ENCODE measurements at places on chromosomes 5 and 9.
A peak's percentile ranks its signal among the peaks of the same experiment; 100 is the strongest.

DNA sequence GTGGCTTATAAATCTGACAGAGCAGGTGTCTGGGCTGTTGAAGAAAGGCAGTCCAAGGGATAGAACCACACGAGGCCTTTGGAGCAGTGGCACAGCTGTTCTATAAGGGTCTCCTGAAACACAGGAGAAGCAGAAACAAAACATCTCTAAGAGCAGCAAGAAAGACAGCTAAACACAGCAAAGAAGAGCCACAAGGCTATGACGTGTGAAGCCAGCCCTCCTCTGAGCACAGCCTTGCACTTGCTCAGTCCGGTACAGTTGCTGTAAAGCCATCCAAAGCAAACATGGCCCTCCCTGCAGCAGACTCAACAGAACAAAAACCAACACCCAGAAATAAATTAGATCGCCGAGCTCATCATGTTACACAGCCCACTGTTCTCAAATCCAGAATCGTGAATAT lies 2.6 kb upstream of the GZMK start:
- DNase-seq, result no peak

DNA sequence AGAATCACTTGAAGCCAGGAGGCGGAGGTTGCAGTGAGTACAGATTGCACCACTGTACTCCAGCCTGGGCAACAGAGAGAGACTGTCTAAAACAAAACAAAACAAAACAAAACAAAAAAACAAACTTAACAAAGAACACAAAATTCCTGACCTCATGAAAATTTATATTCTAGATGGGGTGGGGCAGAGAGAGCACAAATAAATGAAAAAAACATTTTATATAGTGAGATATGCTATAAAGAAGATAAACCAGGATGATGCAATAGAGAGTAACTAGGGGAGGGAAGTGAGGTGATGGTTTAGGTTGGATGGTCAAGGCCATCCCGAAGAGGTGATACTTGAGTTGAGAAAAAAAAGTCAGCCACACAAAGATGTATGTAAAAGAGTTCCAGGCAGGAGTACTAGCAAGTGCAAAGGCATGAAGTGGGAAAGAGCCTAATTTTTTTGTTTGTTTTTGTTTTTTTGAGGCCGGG lies 10.2 kb upstream of the LARS1 start:
- DNase-seq, result no peak

- no peak for DNase-seq
Observed at GRCh38 chr9:131049829-131050715, 41.1 kb downstream of the LAMC3 start.

GRCh38 chr9:125043631-125044030 lies 99.7 kb downstream of the SCAI start:
- no peak for DNase-seq

DNA sequence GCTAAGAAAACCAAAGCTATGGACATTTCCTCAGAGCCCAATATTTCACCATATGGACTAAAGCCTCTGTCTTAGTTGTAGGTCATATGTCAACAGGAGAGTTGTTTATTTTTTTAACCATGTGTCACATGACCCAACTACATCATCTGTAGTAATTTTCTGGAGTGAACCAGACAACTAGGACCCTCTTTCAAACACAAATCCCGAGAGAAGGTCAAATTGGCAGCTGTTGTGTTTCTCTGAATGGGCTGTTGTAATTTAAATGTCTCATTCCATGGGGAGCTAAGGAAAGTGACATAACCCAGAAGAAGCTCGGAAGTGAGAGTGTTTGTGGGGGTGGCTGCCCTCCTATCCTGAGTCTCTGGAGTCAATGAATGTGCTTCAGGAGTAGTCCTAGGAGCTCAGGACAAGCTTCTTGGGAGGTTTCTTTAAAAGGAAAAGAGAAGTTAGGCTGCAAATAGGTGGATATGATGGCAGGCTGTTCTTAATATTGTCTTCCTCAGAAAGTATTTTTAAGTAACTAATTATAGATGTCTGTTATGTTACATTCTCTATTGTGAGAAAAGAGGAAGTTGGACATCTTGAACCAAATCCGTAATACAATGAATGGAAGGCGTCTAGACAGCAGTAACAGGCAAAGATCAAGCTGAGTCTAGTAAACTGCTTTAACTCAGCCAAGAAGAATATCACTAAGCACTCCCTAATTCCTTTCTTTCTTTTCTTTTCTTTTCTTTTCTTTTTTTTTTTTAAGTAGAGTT lies 50.1 kb downstream of the TMEM167A start:
- DNase-seq, result no peak

GRCh38 chr9:36873247-36873875 lies 160.7 kb downstream of the PAX5 start:
- peak; percentile 67 for DNase-seq

GRCh38 chr5:148491015-148491792 lies 107.4 kb downstream of the FBXO38 start:
- DNase-seq, result no peak

- DNase-seq, result no peak
Observed at GRCh38 chr5:133738271-133738670, 125.9 kb upstream of the FSTL4 start.

DNA sequence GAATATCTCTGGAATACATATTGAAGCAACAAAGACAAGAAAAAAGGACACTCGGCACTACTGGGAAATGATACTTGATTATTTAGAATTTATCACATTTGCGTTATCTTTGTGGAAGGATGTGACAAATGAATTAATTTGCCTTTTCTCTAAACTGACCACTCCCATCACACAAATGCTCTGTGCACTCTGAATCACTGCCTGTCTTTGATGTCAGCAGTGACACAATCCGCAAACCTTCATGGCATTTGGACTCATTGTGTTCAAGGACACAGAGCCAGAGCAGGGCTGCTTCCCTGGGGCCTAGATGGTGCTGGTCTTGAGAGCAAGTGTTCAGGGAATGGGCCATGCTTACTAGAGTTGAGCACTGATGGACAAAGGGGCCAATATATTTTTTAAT lies 4.9 kb upstream of the KIF4B start:
- DNase-seq, result no peak

DNA sequence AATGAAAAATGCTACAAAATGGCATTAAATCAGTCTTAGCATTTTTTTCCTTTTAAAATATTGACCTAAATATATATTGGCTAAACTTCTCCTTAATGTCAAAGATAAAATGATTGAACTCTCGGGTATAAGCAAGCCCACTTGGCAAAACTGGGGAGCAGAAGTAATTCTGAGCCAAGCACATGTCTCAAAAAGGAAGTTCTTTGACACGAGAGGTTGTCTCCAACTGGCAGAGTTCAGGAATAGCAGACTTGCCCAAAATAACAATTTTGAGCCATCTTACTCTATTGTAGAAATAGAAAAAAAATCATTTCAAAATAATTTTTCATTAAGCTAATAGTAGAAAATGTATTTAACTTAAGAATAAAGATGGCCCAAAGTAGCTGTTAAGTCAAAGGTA lies 10.4 kb upstream of the MLLT3 start:
- no peak for DNase-seq

DNA sequence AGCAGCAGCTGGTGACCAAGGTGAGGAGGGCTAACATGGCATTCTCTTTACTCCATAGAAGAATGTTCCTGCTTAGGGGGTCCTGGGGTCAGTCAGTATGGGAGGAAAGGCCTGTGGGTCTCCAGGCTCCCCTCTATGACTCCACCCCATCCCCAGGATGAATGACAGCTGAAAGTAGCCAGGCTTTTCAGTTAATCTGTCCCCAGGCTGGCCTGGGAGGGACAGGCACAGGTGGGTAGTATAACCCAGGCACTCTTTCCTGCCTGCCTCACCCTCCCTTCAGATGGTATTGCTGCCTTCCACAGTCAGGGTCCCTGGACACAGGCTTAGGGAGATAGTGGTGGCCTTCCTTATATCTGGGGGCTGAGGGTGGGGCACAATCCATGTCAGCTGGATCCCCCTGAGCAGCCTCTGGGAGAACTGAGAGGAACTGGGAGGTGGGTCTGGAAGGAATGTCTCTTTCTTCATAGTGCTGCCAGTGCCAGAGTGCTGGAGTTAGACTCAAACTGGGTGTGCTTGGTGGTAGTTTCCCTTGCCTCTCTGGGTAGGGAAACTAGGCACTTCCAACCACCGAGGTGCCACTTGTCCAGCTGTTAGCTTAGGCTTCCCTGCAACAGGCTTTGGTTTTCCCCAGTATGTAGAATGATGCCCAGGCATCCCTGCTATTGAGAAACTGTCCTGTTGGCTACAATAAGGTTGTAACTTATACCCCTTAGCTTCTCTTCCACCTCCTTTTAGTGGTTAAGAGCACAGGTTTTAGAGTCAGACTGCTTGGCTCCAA lies 27.8 kb downstream of the LARP1 start:
- no peak for DNase-seq

- DNase-seq, result no peak
Observed at GRCh38 chr9:22160221-22160620, 151.1 kb upstream of the CDKN2B start.

DNA sequence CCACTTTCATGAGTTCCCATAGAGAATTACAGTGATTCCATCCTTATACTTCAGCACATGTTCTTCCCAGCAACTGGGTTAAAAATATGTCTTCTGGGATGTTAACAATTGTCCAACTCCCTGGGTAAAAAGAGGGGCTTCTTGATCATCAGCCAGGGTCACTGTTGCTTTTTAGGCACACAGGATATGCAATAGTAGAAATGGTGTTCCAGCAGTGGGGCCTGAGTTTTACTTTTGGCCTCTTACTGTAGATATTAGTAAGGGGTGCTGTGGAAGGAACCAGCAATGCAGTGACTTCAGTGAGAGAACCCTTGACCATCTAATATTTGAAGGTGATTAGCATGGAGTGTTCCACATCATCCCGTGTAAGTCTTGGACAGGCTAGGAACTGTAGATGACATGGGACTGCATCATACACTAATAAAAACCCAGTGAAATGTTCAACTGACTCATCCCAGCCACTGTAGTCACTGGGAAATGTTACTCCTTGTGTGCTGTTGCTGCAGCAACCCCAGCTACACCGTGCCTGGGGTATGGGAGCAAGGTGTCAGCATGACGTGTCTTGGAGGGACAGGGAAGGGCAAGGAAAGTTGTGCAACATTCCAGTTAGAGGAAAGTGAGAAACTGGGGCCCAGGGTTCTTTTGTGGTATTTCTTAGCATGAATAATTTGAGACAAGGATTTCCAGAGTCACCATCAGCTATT lies 610.9 kb downstream of the RAB3C start:
- peak; percentile 94 for DNase-seq

DNA sequence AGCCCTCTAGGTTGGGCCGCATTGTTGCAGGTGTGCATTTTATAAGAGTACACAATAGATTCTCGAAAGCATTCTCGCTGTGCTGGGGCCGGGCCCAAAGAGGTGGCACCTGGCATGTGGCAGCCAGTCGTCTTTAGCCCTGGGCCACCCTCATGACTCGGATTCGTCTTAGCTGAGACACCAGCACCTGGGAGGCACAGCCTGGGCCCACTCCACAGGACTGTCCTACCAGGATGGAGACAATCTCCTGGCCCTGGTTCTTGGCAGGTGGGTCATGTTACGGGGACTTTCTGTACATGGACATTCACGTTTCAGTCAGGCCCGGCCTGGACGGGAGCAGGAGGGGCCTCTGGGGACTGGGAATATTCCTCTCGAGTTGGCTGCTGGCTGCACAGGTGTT lies 212.5 kb downstream of the FANCC start:
- DNase-seq, result no peak

DNA sequence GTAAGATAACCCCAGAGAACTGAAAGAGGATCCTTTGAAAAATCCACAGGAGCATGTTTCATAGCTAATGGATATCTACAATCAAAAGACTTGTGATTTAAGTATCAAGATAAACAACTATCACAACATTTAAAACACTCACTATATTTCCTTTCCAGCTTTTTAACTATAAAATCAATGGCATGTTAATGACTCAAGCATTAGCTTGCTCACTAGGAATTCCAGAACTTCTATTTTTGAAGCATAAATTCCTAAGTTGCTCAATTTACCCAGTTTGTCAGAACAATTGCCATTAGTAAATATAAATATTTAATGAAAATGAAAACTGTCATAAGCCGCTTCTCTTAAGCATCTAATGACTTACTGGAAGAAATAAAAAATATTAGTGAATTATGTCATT lies 355.3 kb downstream of the PRELID2 start:
- no peak for DNase-seq

- DNase-seq, result peak; percentile 68
Observed at GRCh38 chr5:38509185-38509584, 47.3 kb downstream of the LIFR start.

DNA sequence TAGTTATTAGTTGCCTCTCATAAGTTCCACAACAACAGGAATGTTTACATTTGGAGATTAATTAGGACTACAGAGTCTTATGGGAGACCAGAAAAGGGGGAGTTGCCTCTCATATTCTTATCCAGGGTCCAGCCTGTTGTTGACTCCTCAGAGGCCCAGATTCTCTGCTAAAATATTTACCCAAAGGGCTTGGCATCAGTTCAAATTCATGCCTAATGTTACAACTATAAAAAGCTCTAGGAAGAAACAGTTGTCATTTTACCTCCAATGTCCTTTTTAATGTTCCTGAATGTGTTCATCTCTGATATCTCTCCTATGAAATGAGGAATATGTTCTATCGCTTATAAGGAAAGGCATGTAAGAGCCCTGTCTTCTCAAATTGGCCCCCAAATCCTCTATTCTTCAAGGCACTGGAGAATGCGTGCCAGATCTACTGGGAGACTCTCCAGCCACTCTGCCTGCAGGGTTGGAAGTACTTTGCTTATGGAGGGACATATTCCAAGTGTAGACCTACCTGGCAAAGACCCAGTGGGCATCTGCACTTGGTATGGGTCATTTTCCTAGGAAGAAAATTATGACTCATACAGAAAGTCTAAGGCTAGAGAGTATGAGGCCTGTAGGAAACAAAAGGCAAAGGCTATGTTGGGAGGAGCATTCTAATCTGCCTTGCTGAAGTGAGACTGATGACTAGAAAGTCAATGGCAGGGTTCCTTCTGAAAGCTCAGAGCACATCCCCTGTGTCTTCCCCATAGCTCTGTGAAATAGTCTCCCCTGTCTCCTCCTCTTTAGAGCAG lies 192.6 kb downstream of the ESM1 start:
- peak; percentile 38 for DNase-seq

DNA sequence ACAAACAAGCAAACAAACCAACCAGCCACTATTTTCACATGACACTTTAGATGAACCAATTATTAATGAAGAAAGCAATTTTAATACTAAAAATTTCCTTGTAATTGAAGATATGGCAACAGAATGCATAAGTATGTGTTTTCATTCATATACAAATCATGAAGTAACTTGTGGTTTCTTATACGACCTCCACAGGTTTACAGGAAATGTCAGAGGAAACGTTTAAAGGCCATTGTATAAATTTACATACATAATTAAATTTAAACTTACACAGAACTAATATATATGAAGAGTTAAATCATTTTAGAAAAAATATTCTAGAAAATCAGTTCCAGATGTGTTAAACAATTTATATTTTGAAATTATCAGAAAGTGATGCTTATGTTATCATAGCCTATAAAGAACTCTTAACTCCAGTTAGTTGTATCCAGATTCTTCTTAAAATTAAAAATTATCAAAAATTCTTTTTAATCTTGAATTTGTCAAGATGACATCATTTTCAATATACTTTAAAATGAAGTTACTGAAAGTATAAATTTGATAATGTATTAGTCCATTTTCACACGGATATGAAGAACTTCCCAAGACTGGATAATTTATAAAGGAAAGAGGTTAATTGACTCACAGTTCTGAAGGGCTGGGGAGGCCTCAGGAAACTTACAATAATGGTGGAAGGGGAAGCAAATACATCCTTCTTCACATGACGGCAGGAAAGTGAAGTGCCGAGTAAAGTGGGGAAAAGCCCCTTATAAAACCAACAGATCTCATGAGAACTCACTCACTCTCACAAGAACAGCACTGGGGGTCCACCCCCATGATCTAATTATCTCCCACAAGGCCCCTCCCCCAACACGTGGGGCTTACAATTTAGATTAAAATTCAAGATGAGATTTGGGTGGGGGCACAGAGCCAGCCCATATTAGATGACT lies 192.0 kb downstream of the PIK3R1 start:
- DNase-seq, result no peak

Measured in cardiac muscle cell (in vitro differentiated cells and primary cell).